ENCODE measurements at places on chromosomes 1 and 21. TPM values are rescaled to one million over a fixed set of nuclear protein-coding genes. Genes with fewer than 3 reads are reported as not detected.

The BSND gene
- total RNA-seq: not detected

The CR1 gene
- total RNA-seq: 0.51 TPM

The CRYBG2 gene
- total RNA-seq: not detected

The TFAP2E gene
- total RNA-seq: not detected

GRCh38 chr1:33718186-33718585 is 145.7 kb upstream of the HMGB4 start:
- no peak for DNase-seq

DNA sequence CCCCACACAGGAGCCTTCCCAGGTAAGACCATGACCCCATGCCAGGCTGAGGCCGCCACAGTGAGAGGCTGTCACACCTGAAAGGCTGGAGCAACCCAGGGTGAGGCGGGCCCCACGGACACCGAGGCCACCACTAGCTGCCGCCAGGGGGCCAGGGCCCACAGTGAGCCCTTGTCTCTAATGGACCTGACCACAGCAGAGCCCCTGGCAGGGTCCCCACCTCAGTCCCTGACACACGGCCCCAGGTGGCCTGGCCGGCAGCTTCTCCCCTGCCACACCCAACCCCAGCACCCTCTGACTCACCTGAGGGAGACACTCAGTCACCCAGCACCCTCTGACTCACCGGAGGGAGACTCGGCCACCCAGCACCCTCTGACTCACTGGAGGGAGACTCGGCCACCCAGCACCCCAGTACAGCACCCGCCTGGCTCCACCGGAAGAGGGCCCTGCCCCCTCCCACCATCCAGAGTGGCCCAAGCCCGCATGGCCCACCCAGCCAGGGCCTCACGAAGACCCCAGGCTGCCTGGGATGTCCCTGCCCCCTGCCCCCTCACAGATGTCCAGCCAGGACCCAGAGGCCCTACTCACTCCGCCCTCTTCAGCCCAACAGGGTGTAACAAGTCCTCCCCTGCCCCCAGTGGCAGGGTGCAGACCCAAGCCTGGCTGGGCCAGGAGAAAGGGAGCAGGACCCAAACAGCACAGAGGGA is 4.4 kb downstream of the DVL1 start:
- no peak for DNase-seq

DNA sequence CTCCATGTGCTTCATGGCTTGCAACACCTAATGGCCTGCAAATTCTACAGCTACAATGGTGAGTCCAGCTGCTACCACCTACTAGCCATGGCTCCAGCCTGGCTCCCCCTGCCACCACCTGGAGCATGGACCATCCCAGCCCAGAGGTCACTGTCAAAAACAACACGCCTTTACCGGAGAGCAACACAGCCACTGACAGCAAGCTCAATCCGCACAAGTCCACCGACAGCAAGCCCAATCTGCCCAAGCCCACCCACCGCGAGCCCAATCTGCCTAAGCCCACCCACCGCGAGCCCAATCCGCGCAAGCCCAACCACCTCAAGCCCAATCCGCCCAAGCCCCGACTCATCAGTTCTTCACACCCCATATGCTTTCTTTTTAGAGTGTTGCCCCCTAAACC is 128.2 kb downstream of the KIF26B start:
- DNase-seq: no peak

- DNase-seq: no peak
Observed at GRCh38 chr1:103336408-103336807, 189.1 kb upstream of the RNPC3 start.

DNA sequence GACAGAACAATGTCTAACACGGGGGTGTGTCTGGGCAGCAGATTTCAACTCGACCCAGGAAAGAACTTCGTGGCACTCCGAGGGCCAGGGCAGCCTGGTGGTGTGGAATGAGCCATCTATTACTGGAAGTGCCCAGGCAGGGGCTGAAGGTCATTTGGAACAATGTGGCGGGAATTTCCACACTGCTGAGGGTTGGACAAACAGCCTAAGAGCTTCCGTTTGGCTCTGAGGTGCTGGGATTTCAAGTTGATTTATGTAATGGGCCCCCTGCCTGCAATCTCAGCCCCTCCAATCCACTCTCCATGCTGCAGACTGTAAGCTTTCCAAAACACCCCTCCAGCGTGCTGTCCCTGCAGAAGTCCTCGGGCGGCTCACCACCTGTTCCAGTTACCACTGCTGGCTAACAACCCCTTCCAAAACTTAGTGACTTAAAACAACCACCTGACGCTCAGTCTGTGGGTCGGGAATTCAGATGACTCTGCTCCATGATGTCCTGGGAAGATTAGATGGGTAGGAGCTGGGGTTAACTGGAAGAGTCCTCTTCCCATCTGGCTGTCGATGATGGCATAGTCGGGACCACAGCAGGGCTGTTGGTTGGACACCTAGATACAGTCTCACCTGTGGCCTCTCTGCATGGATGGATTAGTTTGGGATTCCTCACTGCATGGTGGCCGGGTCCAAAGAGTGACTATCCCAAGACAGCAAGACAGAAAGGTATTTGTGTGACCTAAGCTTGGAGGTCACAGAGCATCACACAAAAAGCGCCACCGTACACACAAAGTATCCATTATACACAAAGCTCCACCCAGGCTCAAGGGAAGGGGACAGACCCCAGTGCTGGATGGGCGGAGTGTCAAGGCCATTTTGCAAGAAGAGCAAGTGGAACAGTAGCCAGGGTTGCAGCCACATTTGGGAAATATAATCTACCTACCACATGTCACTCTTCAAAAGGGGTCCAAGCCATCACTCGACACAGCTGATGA is 89.7 kb upstream of the IFFO2 start:
- DNase-seq: no peak

DNA sequence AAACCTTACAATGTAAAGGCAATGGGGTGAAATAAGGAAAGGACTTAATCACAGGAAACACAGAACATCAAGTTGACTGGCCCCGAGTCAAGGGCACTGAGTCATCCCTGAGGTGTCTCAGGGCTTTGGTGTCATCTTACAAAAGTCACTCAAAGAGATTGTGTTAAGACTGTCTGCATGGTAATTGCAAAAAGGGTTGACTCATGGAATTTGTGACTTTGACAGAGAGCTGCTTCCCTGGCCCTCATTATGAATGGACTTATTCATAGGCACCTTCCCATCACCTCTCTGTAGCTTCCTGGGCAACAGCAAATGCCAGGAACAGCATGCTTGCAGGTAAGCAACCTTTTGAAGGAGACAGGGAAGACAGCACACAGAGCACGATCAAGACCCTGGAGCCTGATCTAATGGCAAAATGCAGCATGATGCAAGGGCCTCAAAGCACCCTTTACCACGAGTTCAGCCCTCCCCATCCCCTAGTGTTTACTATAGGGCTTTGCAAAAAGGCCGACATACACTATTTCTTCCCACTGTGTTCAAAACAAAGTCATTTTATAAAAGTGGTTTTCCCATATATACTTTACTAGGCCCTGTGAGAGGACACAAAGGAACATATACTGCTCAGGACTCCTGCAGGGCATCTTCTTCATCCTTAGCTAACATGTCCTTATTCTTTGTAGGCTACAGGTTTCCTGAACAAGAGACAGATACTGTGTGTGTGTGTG is 17.1 kb downstream of the ZP4 start:
- DNase-seq: no peak

- DNase-seq: peak; percentile 10
Observed at GRCh38 chr1:54919367-54920359, 32.7 kb upstream of the DHCR24 start.

DNA sequence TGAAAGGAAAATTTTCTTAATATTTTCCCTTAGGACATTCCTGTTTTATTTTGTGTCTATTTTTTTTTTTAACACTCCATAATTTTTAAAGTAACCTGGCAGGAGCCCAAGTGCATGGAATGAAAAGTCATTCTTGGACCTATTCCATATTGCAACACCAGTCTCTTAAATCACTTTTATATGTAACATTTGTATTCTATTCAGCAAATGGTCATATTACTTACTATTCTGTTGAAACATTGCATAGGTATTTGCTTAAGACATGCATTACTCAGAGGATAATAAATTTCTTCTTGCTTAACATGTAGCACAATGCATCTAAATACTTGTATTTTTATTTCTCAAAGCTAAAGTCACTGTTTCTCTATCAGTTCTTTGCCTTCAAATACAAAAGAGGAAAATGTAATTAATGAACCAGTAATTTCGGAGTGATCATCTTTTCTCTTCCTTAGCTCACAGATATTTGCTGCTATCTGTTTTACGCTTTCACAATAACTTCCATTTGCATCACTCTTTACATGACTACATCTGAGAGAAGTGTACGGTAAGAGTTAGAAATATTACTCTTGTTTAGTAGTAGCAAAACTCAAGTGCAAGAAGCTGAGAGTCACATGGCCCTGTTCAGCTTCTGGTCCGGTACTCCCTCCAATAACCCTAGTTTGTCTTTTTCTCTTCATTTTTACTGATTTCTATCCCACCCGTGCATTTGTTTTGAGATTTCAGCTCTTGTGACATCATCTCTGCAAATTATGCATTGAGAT is 394.8 kb downstream of the USP25 start:
- DNase-seq: no peak

DNA sequence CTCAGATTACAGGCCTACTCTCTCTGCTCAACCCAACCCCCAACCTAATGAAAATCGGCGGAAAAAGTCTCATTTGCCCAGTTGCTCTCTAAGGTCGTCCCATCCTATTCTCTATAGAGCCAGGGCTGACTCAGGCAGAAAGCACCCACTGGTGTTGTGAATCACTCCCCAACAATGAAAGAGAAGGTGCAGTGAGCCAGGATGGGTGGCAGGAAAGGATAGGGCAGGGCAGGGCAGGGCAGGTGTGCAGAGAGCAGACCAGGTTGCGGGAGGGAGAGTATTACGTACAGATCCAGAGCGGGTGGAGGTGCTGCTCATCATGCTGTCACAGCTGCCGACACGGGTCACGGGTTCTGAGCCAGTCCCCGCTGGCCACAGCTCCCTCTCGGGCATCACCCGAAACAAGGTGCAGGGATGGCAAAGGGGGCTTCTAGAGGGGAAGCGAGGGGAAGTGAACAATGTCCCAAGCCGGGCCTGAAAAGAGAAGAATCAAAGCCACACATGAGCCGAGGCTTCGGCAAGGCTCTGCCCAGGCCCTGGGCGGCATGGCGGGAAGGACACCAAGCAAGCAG is 5.3 kb downstream of the C1orf116 start:
- no peak for DNase-seq

- DNase-seq: no peak
Observed at GRCh38 chr1:115198938-115199337, 109.6 kb upstream of the TSPAN2 start.

- no peak for DNase-seq
Observed at GRCh38 chr1:228977307-228977706, 242.0 kb downstream of the RHOU start.

All from heart right ventricle (tissue), 16 donors.